ENCODE measurements at places on chromosomes 3 and 15.

- DNase-seq, result no peak
Observed at GRCh38 chr3:196697270-196697669, 14.8 kb downstream of the CEP19 start.

- DNase-seq, result no peak
Observed at GRCh38 chr3:143974271-143975238, 2.9 kb downstream of the DIPK2A start.

DNA sequence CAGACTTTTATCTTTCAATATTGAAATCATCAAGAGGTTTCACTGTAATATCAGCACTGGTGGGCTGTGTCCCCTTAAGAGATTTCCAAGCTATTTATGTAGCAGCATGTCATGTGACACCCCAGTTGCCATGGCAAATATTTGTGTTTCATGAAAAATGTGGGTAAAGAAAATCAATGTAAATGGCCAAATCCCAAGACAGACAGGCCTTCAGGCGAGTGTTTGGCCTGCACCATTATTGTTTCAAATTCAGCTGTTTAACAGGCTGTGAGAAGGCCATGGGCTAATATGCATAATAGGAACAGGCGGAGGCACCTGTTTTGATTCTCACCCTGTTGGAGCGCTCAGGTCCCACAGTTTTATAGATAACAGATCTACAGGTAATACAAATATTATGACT, 104.2 kb downstream of the IQCH start:
- no peak for DNase-seq

GRCh38 chr15:101058735-101059134, 139.6 kb downstream of the LRRK1 start:
- no peak for DNase-seq

- DNase-seq, result no peak
Observed at GRCh38 chr3:107880702-107881101, 210.1 kb downstream of the CD47 start.

All from activated T-helper 1 cell treated with anti-CD3 and anti-CD28 coated beads, Interleukin-2, amount 50 U/mL, for 16 hours (primary cell).